ENCODE measurements at places on chromosomes 5 and 9.

GRCh38 chr5:91223886-91224285, 159.2 kb downstream of the ARRDC3 start:
- no peak for DNase-seq

DNA sequence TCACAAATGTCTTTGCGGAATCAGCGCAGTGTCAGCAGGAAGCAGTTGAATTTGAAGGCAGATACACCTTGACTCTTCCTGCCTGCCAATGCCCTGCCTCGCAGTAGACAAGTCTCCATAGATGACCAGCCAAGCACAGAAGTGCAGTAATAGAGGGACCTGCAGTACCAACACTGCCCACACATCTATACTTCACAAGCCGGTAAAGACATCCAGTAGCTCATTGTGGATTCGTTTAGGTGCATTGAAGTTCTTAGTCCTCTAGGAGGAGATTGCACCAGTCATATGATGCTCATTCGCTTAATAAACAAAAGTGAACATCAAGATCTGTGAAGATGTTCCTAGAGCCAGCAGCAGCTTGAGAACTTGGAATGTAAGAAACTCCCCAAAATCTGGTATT, 7.1 kb upstream of the IFNA2 start:
- no peak for DNase-seq

DNA sequence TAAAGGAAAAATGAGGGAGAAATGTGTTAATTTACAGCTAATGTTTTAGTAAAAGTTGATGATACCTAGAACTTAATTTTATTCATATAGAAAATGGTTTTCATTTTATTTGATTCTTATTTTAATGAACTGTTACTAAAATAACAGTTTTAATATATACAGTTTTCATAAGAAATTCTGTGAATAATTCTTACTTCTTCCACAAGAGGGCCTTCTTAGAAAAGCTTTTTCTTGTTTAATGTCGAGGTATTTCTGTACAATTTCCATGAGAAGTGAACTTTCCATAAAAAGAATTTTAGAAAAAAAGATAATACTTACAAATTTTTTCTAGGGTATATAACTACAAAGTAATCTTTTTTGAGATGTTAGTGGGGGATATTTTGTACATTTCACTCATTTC, 73.9 kb downstream of the KLF9 start:
- DNase-seq = no peak

- no peak for DNase-seq
These were observed 32.9 kb downstream of the STRBP start for GRCh38 chr9:123235448-123235847.

DNA sequence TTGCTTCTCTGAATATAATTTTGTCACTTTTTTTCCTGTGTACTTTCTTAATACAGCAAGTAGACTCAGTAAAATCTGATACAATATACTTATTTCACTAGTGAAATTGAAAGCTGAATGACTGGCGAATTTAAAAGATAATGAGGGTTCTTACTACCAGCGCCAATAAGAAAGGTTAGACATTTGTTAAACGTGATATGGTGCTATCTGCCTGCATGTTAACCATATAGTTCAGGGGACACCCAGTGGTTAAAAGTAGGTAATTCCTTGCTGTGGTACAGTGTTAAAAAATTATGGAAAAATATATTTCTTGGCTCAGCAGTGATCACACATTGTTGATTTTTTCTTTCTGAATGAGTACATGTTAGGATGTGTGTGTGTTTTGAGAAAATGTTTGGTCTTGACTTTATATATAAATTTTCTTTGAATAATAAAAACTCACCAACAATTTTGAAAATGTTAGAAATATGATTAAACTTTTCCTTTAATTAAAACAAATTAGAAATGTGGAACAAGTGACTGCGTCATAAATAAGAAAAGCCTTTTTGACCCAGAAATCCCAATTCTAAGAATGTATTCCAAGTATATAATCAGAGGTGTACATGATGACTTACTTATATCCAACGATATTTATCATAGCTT, 25.8 kb downstream of the CAST start:
- no peak for DNase-seq

GRCh38 chr5:58188262-58188651, 271.6 kb downstream of the PLK2 start:
- DNase-seq = no peak

- no peak for DNase-seq
These were observed 25.1 kb downstream of the PARP8 start for GRCh38 chr5:50691399-50692016.

DNA sequence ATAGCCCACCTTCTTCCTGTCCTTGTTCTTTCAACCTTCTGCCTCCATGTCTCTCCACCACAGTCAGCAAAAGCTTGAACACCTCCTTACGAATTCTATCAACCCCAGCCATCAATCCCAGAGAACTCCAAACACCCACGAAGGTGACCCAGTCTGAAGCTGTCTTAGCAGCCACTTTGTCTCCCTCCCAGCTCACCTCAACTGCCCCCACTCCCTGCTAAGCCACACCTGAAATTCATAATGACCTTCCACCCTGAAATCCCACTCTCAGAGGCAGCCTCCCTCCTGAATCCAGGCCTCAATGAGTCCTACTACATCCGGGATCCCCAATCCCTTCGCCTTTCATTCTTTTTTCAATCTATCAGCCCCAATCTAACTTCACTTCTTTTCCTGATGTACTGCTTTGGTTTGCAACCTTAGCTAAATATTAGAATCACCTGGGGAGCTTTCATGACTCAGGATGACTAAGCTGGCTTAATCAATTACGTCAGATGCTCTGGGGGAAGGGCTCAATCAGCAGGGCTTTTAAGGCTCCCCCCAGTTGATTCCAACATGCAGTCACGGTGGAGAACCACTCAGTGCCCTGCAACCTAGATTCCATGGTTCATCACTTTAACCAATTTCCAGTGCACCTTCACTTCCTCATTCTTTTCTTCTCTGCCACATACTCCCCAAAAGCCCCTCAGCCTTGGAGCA, 32.2 kb downstream of the BHMT start:
- DNase-seq = no peak

GRCh38 chr5:151855701-151856100, 69.0 kb downstream of the GLRA1 start:
- no peak for DNase-seq

GRCh38 chr5:135887881-135888614, 7.6 kb downstream of the IL9 start:
- DNase-seq = no peak

DNA sequence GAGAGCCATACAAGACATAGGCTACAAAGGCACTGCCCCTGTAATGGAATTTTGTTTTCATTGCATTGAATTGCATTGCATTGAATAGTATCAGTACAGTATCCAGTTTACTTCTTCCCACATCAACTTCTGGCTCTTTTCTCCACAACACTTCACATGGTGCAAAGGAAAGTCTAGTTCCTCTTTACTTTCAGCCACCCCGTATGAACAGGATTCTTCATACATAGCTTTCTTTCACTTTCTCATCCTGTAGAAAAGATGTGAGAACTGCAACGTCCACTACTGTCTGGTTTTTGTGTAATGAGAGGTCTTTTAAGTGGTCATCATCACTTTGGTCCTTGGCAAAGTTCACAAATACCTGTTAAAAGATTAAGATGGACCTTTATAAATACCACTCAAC, 20.2 kb downstream of the NIPSNAP3B start:
- no peak for DNase-seq

DNA sequence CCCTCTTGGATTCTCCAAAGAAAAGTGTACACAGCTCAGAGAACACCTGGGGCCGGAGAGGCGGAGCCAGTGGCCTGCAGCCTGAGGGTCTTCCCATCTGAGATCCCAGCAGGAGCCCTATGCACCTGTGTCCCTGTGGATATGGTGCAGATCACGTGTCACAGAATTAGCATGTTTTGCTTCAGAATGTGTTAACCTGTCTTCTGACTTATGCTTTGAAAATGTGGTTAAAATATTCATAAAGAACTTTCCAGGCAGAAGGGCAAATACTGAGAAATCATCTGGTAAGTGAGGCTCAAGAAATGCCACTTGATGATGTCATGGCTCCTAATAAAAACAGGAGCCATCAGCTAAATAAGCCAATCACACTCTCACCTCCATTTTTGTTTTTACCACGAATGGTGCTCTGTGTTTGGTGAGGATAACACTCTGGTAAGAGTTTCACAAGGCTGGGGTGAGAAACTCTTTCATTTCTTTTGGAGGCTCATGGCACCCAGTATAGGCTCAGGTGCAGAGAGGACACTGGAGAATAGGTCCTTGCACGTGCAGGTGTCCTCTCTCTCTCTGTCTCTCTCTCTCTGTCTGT, 279.8 kb downstream of the FSTL4 start:
- DNase-seq = no peak

DNA sequence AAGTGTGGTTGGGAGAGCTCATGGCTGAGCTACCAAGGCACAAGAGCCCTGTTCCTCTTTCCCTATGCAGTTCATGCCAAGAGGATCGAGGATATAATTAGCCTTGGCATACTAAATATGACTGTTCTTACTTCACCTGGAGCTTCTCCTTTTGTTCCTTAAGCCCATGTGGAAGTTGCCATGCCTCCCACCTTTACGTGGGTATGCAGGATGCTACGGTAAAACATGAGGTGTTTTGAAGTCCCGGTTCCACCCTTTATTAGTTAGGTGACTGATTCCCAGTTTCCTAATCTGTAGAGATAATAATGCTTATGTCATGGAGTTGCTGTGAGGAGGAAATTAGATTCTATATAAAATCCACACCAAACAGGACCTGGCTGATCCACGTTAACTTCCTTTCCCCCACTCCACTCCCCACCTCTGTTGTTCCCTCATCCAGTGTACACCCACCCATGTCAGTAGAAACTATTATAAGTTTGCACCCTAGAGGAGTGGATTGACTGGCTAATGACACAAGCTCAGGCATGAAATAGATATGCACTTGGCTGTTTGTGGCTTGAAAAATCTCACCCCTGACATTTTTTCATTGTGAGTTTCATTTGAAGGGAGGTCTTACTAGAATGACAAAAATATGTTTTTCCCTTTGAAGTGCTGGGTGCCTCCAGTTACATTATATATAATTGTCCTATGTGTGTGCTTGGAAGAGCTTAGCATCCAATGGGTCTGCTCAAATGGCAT, 36.8 kb upstream of the SHOC1 start:
- DNase-seq = no peak

DNA sequence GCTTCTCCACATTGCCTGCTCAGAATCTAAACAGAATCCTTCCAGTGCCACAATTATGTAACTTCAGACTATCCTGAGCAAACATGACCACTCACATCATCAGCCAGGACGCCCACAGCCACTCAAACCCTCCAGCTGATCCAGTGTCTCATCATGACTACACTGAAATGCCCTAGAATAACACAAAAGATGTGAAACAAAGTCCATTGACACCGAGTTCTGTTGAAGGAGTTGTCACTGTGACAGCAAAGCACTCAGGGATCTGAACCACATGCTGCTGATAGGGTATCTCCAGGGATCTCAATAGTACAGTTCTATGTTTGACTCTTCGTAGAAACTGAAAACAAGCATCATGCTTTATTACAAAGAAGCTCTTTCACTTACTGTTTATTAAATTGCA, 150.2 kb downstream of the GABBR2 start:
- DNase-seq = no peak

DNA sequence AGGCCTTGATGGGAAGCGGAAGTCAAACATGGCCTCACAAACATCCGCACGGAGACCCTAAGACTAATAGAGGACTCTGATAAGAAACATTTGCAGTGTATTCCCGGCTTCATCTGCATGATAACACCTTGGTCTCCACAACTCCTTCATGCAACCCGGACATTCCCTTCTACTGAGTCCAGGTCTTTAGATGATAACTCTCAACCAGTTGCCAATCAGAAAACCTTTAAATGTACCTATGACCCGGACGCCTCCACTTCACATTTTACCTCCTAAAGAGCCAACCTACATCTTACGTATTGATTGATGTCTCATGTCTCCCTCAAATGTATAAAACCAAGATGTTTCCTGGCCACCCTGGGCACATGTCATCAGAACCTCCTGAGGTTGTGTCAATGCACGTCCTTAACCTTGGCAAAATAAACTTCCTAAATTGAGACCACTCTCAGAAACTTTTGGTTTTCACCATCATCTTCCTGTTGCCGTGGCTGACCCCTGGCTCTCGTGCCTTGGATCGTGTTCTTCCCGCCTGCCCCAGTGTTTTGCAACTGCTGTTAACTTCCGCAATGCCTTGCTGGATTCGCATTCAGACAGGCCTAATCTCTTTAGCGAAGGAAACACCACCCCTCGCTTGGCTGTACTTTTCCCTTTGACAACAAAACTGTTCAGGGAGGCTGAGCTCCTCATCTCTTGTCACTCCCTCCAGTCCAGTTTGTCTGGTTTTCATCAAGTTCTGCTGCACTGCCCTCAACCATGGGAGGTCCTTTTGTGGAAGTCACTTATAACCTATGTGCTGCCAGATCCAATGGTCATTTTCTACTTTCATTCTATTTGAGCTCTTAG, 1.1 kb upstream of the DAP start:
- DNase-seq = no peak

GRCh38 chr5:131783874-131784273, 12.9 kb downstream of the FNIP1 start:
- no peak for DNase-seq

DNA sequence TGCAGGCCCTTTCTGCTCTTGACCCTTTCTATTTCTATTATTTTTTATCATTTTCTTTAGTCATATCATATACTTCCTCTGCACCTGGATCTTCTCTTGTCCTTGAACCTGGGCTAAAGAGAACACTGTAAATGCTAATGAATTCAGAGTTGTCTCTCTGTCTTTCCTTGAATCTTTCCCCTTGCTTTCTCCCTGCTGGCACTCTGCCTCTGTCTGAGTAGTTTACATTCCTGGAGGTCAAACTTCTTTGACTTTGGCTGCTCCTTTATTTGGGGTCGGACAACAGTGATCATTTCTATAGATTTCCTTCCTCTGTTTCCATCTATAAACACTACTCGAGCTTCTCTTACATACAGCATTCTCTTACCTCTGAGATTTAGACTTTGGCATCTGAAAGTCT, 47.1 kb downstream of the IZUMO3 start:
- no peak for DNase-seq

GRCh38 chr9:97940233-97940632, 2.3 kb upstream of the HEMGN start:
- no peak for DNase-seq

- DNase-seq = no peak
These were observed 3.2 kb downstream of the NEK6 start for GRCh38 chr9:124260769-124261603.

DNA sequence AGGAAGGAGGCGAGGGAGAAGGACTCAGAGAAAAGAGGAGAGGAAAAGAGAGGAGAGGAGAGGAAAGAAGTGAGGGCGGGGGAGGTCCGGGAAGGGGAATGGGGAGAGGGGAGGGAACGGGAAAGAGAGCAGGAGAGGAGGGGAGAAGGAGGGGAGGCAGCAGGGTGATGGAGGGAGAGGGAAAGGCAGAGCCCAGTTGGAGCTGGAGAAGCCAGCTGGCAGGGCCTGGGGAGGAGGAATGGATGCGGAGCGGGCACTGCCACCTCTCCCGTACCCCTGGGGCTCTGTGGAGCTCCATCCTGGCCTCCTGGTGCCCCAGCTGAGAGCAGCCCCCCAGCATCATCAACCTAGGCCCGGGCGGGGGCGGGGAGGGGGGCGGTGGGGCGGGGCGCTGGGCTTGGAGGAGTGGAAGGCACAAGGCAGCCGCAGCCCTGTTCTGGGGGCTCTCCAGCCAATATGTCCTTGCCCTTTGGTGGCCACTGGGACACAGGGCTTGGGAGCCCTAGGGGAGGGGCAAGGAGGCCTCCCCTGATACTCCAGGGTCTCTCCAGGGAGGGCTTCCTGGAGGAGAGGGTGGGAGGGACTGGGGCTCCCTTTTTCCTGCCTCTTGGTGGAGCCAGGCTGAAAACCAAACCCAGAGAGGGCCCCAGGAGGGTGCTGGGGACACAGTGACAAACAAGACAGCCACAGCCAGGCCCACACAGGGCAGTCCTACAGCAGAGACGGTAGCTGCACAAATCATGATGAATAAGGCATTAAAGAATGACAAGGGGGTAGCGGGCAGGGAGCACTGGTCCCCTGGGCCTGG, 123.7 kb downstream of the C9orf50 start:
- DNase-seq = no peak

Measured in activated T-helper 9 cell treated with anti-CD3 and anti-CD28 coated beads, Interleukin-2, amount 50 U/mL, for 16 hours (primary cell).